ENCODE measurements at places on chromosomes 3 and 15.

- DNase-seq, result no peak
Measured at GRCh38 chr3:61796088-61796680, 234.8 kb downstream of the PTPRG start.

DNA sequence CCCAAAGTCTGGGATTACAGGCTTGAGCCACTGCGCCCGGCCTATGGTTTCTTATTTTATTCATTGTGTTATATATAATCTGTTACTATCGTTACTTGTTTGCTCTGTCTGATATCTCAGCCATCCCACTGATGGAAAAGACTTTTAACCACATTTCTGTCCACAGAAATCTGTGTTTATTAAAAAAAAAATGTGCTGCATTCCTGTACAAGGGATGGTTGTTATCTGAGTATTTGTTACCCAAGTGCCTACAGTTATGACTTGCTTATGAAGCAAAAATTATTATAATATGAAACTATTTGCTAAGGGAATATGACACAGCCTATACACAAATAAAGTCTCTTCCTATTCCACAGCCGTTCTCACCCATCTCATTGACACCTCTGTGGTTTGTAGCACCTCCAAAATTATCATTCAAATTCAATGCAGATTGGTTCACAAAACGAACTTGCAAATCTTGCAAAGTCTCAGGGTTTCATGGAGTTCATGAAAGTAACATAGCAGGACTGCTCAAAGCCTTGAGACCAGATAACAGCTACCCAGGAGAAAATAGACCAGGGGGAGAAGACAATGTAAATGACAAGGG, 47.4 kb upstream of the UBE2E1 start:
- DNase-seq, result no peak

DNA sequence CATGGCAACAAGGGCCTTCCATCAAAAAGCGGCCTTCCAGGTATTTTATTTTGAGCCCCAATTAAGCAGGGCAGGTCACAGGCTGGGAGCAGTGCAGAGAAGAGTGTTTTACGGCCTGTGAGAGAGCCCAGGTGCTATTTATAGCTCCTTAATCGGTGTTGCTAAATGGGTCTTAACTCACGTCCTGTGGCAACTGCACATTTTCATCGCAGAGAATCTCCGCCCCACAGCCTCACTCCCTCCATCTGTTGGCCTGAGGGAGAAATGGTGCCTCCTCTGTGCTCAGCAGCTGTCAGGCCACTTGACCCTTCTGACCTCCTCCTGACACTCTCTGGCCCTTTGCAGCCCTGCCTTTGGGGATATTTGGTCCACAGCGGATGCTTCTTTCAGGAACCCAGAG, 58.6 kb downstream of the SPSB4 start:
- no peak for DNase-seq

- no peak for DNase-seq
Measured at GRCh38 chr15:50144341-50145120, 25.5 kb upstream of the ATP8B4 start.

- no peak for DNase-seq
Measured at GRCh38 chr3:1805331-1805730, 293.3 kb upstream of the CNTN4 start.

GRCh38 chr3:145006271-145006670, 1034.6 kb downstream of the DIPK2A start:
- DNase-seq, result no peak

DNA sequence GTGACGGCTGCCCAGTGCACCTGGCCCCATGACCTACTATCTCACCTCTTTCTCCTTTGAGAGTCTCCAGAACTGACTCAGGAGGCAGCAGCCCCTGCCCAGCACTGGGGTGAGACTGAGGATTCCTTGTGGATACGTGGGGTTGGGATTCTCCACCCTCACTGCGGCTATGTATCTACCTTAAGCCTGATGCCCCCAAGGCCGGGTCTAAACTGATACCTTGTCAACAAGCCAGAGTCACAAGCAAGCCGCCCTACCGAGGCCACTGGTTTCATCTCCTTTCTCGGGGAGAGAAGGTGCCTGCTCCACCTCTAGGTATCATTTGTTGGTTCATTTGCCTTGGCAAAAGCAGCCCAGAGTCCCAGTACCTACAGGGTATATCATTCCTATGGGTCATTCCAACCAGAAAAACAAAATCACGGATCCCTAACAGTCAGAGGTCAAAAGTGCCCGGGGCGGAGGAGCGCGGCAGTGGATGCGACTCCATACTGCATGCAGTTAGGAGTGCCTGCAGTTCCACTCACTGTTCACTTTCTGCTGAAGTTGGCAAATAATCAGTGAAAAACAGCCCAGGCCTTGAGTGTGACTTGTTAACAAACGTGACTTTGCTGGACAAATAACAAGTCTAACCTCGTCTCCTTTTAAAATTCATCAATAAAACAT, 47.5 kb downstream of the ABTB1 start:
- no peak for DNase-seq

DNA sequence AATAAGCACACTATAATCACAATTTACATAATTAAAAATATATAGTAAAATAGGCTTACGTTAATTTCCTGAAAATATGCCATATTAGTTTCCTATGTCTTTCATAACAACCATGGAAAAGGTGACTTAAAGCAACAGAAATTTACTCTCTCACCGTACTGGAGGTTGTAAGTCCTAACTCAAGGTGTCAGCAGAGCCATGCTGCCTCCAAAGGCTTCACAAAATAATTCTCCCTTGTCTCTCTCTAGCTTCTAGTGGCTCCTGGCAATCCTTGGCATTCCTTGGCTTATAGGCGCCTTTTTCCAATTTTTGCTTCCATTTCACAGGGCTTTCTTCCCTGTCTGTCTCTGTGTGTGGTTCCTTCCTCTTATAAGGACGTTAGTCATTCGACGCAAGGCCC, 7.6 kb downstream of the SI start:
- DNase-seq, result no peak

- no peak for DNase-seq
Measured at GRCh38 chr15:25620466-25620865, 181.6 kb upstream of the UBE3A start.

GRCh38 chr3:188319569-188319968, 165.6 kb downstream of the LPP start:
- no peak for DNase-seq

DNA sequence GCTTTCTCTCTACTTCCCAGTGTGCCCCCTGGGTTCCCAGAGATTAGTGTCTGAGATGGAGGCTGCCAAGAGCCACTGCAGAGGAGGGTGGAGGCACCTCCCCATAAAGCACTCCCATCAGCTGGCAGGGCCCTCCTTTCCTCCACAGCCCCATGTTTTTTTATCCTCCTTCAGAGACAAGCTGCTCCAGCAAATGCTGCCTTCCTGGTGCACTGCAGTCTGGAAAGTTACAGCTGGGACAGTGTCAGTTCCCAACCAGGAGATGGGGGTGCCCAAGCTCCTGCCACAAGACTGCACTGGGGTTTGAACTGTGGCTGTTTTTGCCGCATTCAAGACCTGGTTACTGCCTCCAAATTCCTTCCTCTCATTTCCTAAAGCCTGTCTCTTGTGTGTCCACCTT, 206.1 kb downstream of the CADPS start:
- DNase-seq, result no peak

- DNase-seq, result no peak
Measured at GRCh38 chr15:47466357-47466756, 250.9 kb upstream of the SEMA6D start.
